ENCODE measurements at places on chromosomes 1 and 21. TPM values are rescaled to one million over a fixed set of nuclear protein-coding genes. Genes with fewer than 3 reads are reported as not detected.

KRTAP25-1 gene
- not detected for polyA plus RNA-seq

MSH4 gene
- 0.12 TPM for polyA plus RNA-seq

PLD5 gene
- polyA plus RNA-seq = not detected

TMEM234 gene
- 10.4 TPM for polyA plus RNA-seq

MRPS21 gene
- 173 TPM for polyA plus RNA-seq

MFSD2A gene
- not detected for polyA plus RNA-seq

HUNK gene
- not detected for polyA plus RNA-seq

CADM3 gene
- polyA plus RNA-seq = not detected

NCF2 gene
- polyA plus RNA-seq = 0.15 TPM
